ENCODE measurements at places on chromosomes 16 and 17.
A peak's percentile ranks its signal among the peaks of the same experiment; 100 is the strongest.

DNA sequence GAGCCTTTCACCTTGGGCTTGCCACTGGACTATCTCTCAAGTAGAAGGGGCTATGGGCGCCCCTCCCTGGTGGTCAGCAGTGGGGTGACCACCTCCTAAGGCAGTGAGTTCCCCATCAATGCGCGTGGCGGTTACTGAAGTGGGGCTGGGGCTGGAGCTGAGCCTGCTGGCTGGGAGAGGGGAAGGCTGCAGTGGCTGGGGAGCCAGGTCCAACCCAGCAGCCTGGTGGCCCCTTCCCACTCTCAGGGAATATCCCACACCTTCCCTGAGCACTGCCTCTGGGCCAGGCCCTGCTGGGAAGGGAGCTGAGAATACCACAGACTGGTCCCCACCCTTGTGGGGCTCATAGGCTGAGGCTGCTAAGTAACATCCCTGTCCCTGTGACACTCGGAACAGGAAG is 19.8 kb upstream of the MPRIP start:
- no peak for DNase-seq

DNA sequence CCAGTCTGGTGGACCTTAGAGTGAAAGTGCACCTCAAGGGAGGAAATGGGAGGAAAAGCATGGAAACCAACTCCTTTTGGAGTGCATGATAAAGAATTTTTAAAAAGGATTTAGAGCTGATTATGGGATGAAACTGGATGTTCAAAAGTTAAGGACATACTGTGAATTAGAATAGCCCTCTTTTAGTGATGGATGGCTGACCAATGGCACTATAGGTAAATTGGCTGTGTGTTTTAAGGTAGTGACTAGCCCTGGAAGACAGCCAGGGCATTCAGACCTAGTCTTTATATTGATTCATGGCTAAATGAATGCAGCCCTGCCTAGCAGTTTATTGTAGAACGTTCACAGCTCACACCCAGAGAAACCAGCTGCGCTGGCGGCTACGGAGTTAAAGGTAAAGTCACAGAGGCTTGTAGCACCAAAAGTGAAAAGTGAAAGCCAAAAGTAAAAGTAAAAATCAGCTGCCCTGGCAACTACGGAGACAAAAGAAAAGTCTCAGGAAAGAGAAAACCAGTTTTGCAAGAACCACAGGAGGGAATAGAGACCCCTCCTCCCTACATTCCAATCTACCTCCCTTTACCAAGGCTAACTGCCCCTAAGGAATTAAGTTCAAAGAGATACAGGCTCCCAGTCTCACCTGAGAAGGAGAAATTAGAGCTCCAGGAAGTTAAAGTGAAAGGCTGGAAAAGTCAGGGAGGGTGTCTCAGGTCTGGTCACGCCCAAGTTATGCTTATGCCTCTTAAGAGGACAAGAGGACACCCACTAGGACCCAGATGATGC is 21.8 kb downstream of the ACSM1 start:
- no peak for DNase-seq

DNA sequence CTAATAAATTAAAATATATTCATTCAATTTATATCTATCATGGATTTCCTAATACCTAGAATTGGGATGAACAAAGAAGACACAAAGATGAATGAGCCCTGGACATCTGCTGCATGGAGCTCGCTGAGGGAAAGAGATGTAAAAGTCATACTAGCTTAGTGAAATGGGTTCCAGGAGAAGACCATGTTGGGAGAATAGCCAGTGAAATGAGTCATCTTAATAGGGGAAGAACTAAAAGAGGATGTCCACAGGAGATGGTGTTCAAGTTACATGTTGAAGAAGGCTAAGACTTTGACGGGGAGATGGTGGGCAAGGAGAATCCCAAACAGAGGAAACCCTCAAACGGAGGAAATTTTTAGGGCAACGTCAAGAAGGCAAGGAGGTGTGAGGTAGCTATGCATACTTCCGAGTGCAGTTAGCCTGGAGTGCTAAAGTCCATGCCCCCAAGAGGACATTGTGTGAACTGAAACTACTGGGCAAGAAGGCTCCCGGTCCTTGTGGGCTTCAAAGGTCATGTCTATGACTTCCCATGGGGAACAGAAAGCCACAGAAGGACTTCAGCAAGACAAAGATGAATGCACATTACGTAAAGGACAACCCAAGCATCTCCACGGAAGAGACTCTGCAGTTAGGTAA is 220.5 kb upstream of the CDH11 start:
- DNase-seq: peak; percentile 48

DNA sequence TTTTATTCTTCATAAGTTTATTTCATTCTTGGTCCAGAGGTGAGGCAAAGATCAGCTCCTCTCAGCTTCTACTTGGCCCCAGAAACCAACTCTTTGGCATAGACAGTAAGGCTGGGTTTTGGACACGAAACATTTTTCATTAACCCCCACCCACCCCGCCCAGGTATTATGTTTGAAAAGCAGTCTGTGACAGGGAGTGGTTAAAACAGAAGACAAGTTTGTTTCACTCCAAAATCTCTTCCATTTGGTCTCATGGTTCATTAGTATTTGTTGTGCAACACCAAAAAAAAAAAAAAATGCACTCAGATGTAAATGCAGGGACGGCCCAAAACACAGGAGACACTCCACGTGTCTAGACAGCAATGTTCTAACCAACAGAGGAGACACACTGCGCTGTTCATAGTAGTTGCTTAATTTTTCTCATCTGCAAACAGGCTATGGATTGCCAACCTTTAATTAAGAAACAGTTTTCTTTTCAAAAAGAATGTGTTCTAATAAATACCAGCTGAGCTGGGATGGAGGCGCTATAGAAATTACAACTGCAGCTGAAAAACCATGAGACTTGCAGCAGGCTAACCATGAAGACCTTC is 39.8 kb upstream of the MMP2 start:
- no peak for DNase-seq

GRCh38 chr17:77783991-77784820 is 174.3 kb upstream of the TNRC6C start:
- DNase-seq: no peak

DNA sequence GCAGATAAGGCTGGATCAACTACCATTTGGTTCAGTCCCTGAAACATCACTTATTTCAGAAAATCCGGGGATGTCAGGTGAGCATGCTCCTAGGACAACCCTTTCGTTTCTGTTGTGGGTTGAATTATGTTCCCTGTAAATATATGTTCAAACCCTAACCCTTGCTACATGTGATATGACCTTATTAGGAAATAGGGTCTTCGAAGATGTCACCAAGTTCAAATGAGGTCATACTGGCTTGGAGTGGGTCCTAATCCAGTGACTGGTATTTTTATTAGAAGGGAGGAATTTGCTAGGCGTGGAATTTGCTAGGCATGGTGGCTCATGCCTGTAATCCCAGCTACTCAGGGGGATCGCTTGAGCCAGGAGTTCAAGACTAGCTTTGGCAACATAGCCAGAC is 21.3 kb downstream of the SNX20 start:
- no peak for DNase-seq

- DNase-seq: no peak
Measured at GRCh38 chr16:52405441-52405840, 141.5 kb downstream of the TOX3 start.

- peak; percentile 64 for DNase-seq
Measured at GRCh38 chr17:39174920-39175694, 9.1 kb upstream of the ARL5C start.

GRCh38 chr17:4176808-4177472 is 33.9 kb downstream of the CYB5D2 start:
- no peak for DNase-seq

GRCh38 chr17:8223356-8224126 is 13.2 kb upstream of the AURKB start:
- DNase-seq: peak; percentile 68

- no peak for DNase-seq
Measured at GRCh38 chr16:11423315-11424117, 78.3 kb downstream of the RMI2 start.

- no peak for DNase-seq
Measured at GRCh38 chr16:57310801-57311200, 26.3 kb upstream of the PLLP start.

GRCh38 chr16:85523602-85524364 is 89.3 kb upstream of the GSE1 start:
- peak; percentile 58 for DNase-seq

DNA sequence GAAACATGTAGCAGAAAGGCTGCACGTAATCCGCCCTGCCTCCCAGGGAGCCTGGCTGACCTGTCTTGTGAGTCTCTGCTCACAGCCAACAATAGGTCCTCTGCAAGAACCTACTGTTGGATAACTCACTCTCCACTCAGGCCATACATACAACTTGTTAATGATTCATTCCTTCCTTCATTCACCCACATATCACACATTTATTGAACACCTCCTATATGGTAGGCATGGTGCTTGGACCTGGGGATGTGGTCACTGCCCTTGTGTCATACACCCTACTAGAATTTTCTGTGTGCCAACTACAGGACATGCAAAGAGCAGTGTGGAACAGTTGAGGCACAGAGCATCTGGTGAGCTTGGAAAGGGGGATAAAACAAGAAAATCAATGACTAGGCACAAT is 28.1 kb upstream of the HNF1B start:
- no peak for DNase-seq

- no peak for DNase-seq
Measured at GRCh38 chr16:88004391-88004790, 53.2 kb downstream of the BANP start.

- DNase-seq: no peak
Measured at GRCh38 chr17:16197276-16197675, 18.1 kb downstream of the NCOR1 start.

DNA sequence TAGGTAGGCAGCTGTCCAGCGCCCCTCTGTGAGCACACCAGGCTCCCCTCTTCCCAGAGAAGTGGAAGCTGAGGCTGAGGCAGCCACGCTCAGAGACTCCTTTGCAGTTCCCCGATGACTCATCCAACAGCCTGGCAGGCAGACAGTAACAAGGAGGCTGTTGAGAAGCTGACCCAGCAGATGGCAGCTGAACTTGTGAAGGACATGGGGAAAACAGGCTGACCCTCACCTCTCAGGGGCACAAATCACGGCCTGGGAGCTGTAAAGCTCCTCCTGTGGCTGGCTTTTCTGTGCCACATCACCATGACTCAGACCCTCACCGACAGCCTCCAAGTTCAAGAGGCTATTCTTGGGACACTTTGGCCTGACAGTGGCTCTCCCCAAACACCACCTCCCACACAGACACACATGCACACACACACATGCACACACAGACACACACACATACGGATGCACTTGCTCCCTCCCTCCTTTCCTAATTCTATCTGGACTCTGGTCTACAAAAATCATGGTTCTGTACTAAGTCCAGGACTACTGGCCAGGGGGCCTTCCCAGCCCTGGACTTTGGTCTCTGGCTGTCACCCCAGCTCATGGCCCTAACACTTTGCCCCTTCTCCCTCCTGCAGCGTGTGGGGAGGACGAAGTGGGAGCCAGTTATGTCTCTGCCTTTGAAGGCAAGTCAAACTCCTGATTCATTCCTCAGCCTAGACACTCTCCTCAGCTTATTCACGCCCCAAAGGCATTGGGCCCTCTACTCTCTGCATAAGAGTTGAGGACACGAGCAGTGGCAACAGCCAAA is 23.2 kb downstream of the MAP3K14 start:
- peak; percentile 90 for DNase-seq

DNA sequence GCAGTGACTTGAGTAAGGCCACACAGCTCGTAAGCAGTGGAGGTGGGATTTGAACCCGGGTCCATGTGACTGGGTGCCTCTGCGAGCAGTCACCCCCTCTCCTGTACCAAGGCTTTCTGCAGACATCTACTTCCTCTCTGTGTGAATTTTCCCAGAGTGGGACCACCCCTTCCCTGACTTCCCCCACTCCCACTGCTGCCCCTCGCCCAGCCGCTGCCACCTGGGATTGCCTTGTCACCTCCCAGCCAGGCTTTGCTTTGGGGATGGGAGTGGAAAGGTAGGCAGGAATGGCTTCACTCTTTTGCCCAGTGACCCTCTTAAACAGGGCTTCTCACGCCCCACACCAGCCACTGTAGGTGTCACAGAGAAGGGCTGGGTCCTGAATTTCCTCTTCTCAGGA is 105.2 kb upstream of the SEC14L1 start:
- no peak for DNase-seq

DNA sequence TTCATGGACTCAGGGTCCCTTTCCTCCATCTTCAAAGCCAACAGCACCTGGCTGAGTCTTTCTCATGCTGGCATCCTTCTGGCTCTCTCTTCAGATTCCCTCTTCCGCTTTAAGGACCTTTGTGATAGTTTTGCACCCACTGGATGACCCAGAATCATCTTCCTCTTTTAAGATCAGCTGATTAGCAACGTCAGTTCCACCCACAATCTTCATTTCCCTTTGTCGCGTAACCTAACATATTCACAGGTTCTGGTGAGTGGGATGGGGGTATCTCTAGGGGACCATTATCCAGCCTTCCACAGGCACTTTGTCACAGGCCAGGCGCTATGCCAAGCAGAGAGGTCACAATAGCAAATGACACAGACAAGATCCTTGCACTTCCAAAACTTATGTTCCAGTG is 593.8 kb downstream of the MAF start:
- no peak for DNase-seq

GRCh38 chr17:66549311-66549704 is 246.9 kb downstream of the PRKCA start:
- peak; percentile 92 for DNase-seq

- DNase-seq: peak; percentile 28
Measured at GRCh38 chr17:75516619-75517296, 430 bp downstream of the TSEN54 start.

GRCh38 chr17:50952013-50952412 is 85.9 kb upstream of the TOB1 start:
- DNase-seq: peak; percentile 19

- DNase-seq: no peak
Measured at GRCh38 chr17:61617330-61617729, 26.3 kb upstream of the NACA2 start.

GRCh38 chr16:56742030-56742984 is 12.4 kb downstream of the NUP93 start:
- DNase-seq: peak; percentile 91

DNA sequence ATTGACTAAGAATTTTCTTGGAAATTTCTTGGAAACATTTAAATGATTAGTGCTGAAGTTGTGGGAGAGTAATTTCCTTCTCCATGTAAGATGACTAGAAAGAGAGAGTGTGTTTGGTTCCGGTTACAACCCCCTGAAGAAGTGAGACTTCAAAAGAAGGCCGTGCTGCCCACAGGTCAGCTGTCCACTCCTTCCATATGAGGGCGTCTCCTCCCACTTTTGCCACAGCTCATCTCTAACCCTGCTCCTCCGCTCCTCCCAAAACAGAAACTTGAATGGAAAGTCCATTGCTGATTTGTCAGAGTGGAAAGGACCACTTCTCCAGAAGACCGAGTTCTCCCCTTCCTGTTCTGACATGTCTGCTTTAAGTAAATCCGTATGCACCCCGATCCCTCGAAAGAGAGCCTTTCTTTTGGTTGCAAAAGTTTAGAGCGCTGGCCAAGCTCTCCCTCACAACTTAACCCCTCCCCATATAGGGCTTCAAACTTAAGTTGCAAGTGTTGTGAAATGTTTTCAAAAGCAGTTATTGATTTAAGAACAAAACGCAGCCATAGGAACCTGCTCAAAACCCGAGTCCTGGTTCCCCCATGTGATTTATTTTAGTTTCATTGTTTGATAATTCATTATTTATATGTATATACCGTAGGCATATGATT is 129.5 kb downstream of the SOCS1 start:
- DNase-seq: no peak
